ENCODE measurements at places on chromosomes 4 and X.
A peak's percentile ranks its signal among the peaks of the same experiment; 100 is the strongest.

DNA sequence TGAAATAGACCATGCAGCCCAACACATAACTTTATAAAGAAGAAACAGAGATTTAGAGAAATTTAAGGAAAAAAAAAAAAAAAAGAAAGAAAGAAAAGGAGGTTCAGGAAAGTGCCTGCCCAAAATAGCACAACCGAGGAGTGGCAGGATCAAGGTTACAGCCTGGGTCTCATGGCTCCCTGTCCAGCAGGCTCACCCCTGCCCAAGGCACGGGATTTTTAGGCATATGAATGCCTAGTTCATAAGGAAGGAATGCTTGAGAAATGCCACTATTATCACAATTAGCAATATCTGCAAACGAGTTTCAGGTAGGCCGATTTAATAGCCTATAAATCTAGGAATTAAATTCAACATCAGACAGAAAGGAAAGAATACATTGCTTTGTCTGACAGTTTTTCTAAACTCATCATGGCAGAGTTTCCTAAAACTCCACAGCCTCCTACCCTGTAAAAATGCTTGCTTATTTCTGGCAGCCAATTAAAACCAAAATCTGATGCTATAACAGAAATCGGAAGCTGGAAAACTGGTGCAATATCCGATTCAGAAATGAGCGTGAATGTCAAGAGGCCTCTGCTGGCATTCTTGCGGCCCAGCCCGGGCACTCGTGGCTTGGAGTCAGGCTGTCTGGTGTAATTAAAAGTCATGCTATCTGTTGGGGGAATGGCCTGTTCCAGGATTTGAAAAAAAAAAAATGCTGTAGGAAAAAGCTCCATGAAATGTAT lies 63.5 kb downstream of the GEMIN8 start:
- DNase-seq: peak; percentile 10

DNA sequence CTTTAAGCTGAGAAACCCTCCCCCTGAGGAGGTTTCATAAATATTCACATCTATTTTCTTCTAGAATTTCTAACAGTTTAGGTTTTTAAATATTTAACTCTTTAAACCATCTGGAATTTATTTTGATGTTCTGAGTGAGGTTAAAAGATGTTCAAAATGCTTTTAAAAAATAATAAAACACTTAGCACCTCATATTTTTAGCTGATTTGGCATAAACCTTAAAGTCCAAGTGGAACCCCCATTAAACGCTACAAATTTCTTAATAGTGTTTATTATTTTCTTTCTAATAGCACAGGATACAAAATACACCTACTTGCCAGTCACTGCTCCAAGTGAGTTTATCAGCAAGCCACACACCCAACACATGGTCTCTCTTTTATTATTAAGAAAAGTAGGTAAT lies 277.2 kb downstream of the QDPR start:
- DNase-seq: no peak

GRCh38 chrX:121876305-121876704 lies 828.9 kb downstream of the GLUD2 start:
- no peak for DNase-seq

DNA sequence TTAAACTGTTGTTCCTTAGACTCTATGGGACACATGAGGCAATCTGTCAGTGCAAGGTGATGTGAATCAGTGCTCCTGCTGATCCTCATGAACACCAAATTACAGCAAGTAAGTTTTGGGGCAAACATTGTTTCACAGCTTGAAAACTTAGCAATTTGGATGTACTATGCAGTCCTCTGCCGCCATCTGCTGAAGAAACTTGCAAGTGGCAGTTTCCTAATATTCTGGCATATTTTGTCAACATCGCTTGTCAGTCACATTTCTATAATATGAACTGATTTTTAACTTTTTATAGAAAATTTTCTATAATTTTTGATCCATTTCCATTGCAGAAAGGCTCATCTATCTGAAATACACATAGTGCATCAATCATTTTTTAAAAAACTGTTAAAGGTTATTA lies 56.3 kb downstream of the ZAR1 start:
- no peak for DNase-seq

- no peak for DNase-seq
Measured at GRCh38 chr4:185859111-185859510, 47.1 kb upstream of the SORBS2 start.

GRCh38 chrX:56798339-56798711 lies 69.3 kb downstream of the NBDY start:
- no peak for DNase-seq

DNA sequence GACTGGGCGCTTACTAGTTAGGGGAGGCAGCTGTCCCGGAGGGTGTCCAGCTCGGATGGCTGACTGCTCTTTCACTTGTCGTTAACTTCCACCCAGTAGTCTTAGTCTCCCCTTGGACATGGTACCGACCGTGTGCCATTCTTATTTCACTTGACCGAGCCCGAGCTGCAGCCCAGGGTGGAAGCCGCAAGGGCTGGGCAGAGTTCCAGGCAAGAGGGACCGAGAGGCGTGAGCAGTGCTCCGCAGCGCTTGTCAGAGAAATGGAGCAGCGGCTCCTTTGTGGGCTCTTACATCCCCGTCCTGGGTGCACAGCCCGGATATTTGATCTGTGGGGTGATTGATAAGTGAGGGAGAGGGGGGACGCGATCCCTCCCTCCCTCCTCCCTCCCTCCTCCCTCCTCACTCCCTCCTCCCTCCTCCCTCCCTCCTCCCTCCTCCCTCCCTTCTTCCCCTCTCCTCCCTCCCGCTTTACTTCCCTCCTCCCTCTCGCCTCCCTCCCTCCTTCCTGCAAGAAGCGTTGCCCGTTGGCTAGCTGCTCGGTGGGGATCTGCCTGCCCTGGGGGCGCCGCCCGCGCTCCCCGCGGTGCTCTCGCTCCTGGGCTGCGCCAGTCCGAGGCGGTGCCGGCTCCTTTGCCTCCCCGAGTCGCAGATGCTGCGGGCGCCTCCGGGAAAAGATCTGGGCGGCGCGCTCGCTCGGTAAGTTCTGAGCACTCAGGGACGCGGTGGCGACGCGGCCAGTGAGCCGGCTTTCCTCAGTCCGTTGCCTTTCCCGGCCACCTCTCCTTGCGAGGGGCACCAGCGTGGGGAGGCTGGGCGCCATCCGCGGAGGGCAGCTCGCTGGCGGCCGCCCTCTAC lies at the start of gene SLITRK2:
SLITRK2 (plus strand) TSS at position 499 of the 855 bp plus-strand sequence. CDS start 4,597 bp downstream, outside the sequence.
- peak; percentile 67 for DNase-seq

DNA sequence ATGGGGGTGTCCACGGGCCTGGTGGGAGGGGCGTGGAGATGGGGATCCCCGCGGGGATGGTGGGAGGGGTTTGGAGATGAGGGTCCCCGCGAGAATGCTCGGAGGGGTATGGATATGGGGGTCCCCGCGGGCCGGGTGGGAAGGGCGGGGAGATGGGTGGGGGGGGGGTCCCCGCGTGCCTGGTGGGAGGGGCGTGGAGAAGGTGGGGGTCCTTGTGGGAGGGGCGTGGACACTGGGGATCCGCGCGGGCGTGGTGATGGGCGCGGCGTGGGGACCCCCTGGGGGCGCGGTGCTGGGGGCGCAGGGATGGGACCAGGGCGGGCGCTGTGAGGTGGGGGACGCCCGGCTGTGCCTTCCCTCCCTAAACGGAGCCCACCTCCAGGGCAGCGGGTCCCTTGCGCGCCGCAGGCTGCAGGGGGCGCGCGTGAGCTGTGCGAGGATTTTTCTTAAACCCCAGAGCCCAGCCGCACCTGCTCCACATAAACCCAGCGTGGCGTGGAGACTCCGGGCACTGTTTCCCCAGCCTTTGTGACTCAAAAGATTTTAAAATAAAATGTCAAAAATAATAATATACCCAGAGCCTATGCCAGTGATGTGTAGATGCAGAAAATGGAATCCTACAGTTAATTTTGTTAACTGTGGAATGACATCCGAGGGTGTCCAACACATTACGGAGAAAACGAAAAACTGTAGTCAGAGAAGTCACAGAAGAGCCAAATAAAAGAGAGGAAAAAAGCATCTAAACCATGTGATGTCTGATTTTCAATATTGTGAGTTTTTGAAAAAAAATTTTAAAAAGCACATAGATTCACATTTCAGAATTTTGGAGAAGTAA lies 1.5 kb upstream of the ASMTL start:
- no peak for DNase-seq

DNA sequence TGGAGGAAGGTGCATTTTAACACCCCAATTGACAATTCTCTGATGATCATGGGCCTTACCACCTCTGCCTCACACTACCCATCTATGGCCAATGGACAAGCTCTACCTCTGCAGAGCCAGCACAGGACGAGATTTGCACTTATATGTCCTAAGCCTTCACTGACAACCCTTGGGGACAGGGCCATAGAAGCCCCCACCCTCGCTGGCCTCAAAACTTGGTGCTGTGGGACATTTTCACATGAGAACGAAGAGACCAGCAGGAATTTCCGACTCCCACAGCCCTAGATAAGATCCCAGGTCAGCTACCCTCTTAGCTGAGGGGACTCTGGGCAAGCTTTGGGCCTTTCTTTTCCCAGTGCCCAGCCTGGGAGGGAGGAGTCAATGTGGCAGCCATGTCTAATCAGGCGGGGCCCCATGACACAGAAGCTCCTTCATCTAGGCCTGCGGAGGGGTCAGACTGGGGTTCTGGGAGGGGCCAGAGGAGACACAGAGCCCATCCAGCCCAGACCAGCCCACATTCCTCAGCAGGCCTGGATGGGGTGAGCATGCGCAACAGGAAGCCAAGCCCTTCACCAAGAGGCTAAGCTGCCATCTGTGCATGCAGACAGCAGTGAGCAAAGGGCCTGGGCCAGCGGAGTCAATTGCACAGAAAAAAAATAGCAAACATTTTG lies 12.1 kb downstream of the PJA1 start:
- peak; percentile 59 for DNase-seq

DNA sequence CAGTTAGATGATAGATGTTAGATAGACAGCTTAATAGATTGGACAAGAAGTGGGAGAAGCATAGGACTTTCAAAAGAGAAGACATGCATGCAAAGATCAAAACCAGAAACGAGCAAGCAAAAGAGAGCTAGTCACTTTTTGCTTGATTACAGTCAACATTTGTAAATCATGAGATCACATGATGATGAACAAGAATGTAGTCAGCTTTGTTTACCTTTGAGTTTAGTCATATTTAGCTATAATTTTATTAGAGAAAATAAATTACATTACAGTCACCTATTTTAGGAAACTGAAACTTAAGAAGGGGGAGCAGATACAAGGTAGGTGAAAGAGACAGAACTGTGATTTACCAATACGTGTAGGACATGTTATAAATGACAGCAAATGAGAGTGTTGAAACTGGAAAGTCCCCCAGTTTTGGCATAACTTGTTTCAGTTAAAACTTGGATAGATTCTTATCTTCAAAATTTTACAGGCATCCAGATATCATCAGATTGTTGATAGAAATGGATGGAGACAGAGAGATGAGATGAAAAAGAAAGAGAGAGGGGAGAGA lies 1083.1 kb upstream of the PCDH10 start:
- no peak for DNase-seq

DNA sequence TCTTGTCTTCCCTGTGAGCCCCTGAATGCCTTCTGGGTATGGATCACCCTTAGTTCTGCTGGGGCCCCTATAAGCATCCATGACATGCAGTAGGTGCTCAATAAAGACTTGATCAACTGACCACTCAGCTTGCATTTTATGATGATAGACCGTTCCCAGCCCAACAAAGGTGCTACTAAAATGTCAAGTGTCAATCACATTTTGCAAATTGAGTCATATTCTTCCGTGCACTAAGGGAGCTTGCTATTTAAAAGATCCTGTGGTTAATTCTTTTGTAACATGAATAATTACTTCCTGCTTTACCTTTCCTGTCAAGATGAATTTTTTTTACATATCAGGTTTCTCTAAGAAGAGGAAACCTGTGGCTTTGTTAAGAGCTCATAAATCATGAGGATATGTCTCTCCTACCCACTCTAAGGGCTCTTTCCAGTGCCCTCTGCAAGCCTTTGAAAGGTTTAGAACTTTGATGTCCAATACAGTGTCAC lies 47.6 kb downstream of the SH3KBP1 start:
- no peak for DNase-seq

DNA sequence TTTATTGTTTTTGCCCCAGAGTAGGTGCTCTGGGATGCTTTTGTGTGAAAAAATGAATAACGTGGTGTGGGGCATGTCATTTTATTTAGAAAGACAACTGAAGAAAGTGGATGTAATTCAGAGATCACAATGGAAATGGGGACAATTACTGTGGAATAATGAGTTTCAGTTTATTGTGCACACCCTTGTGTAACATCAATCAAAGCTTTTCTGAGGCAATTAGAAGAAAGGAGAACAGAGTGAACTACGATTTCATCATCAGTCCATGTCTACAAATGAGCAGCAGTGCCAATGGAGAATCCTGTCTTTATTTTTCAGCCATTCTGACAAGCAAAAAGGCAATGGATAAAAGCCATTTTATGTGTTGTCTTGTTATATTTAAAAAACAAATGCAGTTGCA lies 339.2 kb downstream of the TMA16 start:
- no peak for DNase-seq

- DNase-seq: no peak
Measured at GRCh38 chr4:137367620-137368019, 164.7 kb downstream of the PCDH18 start.

- DNase-seq: no peak
Measured at GRCh38 chr4:66750273-66750672, 795.0 kb downstream of the CENPC start.

GRCh38 chr4:70364002-70364401 lies 3.4 kb downstream of the SMR3A start:
- DNase-seq: no peak

DNA sequence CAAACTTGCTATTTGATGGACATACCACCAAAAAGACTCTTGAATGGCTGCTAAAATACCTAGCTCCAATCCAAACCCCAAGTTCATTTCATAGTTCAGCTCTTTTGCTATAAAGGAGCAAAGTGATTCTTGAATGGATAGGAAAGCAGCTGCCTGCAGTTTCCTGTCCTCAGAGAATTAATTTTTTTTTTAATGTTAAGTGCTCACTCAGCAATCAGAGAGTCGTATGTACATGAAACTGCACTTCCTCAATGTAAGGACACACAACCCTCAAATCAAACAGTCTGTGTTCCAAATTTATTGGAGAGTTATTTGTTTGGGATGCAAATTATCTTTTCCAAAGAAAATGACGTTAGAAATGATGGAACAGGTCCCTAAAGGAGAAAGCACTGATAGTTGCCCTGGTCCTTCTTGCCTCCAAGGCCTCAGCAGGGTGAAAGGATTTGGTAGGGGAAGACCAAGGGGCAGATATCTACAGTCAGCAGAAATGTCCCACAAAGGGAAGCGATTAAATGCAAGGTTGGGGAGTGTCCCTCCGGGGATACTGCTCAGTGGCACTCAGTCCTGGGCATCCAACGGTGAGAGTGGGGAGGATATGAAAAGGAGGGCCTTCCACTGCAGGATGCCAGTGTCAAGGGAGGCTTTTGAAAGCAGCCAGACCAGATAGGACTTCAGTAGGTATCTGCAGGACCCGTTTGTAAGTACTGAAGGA lies 67.2 kb upstream of the RASGEF1B start:
- DNase-seq: no peak

Measured in amygdala (tissue), 56 donors.